Caco-2 (cell line): ENCODE measurements at places on chromosomes 12 and 14.

DNA sequence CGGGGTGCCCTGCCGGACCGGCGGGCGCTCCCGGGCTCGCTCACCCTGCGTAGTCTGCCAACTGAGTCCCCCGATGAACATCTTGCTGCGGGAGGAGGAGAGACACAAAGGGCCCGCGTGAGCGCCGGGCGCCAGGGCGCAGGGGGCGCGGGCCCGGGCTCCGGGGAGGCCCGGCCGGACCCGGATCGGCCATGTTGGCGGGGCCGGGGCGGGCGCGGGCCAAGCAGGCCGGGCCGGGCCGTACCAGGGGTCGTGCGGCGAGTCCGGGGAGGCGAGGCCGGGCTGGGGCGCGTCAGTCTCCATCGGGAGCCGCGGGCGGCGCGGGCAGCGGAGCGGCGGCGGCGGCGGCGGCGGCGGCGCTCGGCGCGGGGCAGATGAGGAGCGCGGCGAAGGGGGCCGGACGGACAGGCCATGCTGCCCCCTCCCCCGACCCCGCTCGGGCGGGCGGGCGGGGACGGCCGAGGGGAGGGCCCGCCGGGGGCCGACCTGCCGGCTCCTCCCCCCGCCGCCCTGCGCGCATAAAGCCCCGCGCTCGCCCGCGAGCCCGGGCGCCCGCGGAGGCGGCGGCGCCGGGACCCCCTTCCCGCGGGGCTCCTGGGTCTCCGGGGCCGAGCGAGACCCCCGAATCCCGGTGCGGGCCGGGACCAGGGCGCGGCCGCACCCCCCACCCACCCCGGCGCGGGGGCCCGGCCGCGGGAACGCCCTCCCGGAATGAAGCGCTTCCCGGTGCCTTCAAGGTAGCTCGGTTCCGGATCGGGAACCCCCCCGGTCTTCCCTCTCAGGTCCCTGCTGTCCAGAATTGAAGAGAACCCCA lies at the start of gene MSI1:
Gene MSI1 (minus strand): TSS at position 376 of the 814 bp plus-strand sequence. CDS start 73 bp downstream, at position 303.
- peak; percentile 64 for DNase-seq

GRCh38 chr12:17110316-17110715 lies 504.4 kb upstream of the LMO3 start:
- no peak for DNase-seq

GRCh38 chr12:1618489-1618888 lies 10.5 kb upstream of the WNT5B start:
- no peak for DNase-seq

GRCh38 chr12:50057000-50057841 lies at the start of gene ASIC1:
TSS of gene ASIC1 (plus strand) at chr12:50057596. CDS start at chr12:50058767, 1,171 bp downstream.
- peak; percentile 86 for DNase-seq
